ENCODE measurements at places on chromosomes 3 and 15. TPM values are rescaled to one million over a fixed set of nuclear protein-coding genes. Genes with fewer than 3 reads are reported as not detected.

GRCh38 chr3:115399750-115400149, 223.6 kb upstream of the GAP43 start:
- DNase-seq = no peak

DNA sequence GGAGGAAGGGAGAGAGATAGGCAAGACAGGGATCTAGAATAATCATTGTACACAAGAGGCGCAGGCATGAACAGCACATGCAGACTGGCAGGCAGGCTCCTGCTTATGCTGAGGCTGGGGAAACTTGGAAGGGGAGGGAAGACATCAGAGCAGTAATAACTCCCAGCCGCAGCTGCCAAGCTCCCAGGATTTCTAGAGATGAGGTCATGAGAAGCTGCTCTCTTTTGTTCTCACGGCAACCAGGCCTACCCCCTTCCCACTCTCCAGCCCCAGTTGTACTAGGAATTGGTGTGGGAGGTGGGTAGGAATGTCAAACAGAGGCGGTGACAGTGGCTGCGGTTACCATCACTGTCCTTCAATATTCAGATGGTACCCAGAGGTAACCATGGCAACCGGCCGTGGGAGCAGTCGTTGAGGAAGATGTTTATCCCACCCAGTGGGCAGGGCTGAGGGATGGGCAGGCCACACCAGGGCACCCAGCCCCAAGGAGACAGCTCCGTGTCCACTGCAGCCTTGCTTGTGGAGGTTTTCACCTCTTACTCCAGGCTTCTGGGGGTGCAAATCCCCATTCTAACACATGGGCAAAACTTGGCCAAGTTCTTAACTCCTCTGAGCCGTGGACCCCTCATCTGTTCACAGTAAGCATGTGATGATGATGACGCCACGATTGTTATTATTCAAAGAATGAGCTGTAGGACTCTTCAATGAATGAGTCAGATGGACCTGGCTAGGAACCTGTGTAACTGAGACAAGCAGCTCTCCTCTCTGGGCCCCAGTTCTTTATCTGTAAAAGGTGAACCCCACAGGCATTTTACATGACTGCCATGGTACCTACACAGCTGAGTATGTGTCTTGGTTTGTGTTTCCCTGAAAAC, 360.8 kb upstream of the PROK2 start:
- DNase-seq = peak; percentile 45

DNA sequence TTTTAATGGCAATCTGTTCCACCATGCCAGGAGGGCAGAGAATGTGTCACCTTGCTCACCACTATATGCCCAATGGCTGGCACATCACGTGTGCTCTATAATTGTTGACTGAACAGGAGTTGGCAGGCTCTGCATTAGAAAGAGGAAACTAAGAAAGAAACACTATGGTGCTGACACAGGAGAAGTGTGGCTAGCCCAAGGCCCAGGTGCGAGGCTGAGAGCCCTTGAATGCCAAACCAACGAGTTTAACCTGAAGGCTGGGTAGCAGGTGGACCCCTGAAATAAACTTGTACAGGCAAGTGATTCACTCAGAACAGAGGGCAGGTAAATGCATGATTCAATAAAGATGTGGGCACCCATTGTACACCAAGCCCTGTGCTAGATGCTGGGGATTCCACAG, 2.4 kb downstream of the CHCHD4 start:
- no peak for DNase-seq

- DNase-seq = no peak
Measured at GRCh38 chr3:156739976-156740375, 65.6 kb downstream of the TIPARP start.

The GABRR3 gene
- total RNA-seq = not detected

The HOMER2 gene
- total RNA-seq = 11.1 TPM

The PEX11A gene
- 4.3 TPM for total RNA-seq
